ENCODE measurements at places on chromosomes 7 and 10.
A peak's percentile ranks its signal among the peaks of the same experiment; 100 is the strongest.

GRCh38 chr10:12533151-12533550, 183.8 kb downstream of the CAMK1D start:
- DNase-seq, result no peak
- H3K4me1 ChIP-seq, result no peaks in the 10 kb centered on the region
- no peak overlapping the region for H3K27ac ChIP-seq

GRCh38 chr7:29988424-29989256, 961 bp downstream of the SCRN1 start:
- H3K36me3 ChIP-seq, result peaks cover 8% of the 10 kb centered on the region
- H3K4me3 ChIP-seq, result peak overlapping the region; percentile 83
- peak overlapping the region; percentile 75 for H3K27ac ChIP-seq
- H3K27me3 ChIP-seq, result peaks cover 18% of the 10 kb centered on the region
- peaks cover 21% of the 10 kb centered on the region for H3K4me1 ChIP-seq

GRCh38 chr7:134780166-134780828, 863 bp downstream of the CALD1 start:
- no peaks in the 10 kb centered on the region for H3K36me3 ChIP-seq
- no peaks in the 10 kb centered on the region for H3K27me3 ChIP-seq
- no peak for DNase-seq
- H3K4me1 ChIP-seq, result peaks cover 21% of the 10 kb centered on the region
- H3K27ac ChIP-seq, result peak overlapping the region; percentile 98

- peaks cover 99% of the 10 kb centered on the region for H3K27me3 ChIP-seq
- H3K4me1 ChIP-seq, result peaks cover 35% of the 10 kb centered on the region
- no peak overlapping the region for H3K4me3 ChIP-seq
Measured at GRCh38 chr10:15469111-15469510, 98.0 kb upstream of the FAM171A1 start.

- no peaks in the 10 kb centered on the region for H3K36me3 ChIP-seq
- no peaks in the 10 kb centered on the region for H3K27me3 ChIP-seq
- no peaks in the 10 kb centered on the region for H3K4me1 ChIP-seq
- H3K27ac ChIP-seq, result no peak overlapping the region
Measured at GRCh38 chr10:28913436-28914237, 236.3 kb downstream of the BAMBI start.

- no peak for DNase-seq
- no peak overlapping the region for H3K4me3 ChIP-seq
- no peaks in the 10 kb centered on the region for H3K36me3 ChIP-seq
Measured at GRCh38 chr10:60114765-60115586, 208.6 kb upstream of the CCDC6 start.

DNA sequence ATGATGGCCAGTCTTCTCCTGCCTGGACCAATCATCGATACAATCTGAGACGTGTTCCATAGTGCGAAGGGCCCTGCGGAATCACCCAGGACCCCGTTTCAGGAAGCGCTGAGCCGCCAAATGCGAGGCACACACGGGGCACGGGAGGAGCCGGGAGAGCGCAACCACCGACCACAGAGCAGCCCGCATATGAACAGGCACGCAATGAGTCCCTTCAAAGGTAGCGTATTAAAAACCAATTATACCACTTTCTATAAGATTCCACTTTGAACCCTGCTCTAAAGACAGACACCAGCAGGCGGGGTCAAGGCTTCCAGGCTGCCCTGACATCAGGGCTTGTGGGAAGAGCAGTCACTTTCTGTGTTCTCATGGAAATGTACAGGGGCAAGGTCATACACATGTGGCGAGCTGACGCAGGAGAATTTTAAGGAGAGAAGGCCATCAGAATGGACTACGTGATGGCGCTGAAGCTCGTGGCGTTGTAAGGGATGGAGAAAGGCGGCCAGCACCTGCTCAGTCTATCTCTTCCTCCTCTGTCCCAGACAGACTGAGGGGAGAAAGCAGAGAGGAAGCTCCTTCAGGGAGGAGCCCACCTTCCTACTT, 46.2 kb downstream of the AMZ1 start:
- DNase-seq, result peak; percentile 4
- no peak overlapping the region for H3K4me3 ChIP-seq
- peaks cover 42% of the 10 kb centered on the region for H3K36me3 ChIP-seq
- H3K4me1 ChIP-seq, result peaks cover 41% of the 10 kb centered on the region

DNA sequence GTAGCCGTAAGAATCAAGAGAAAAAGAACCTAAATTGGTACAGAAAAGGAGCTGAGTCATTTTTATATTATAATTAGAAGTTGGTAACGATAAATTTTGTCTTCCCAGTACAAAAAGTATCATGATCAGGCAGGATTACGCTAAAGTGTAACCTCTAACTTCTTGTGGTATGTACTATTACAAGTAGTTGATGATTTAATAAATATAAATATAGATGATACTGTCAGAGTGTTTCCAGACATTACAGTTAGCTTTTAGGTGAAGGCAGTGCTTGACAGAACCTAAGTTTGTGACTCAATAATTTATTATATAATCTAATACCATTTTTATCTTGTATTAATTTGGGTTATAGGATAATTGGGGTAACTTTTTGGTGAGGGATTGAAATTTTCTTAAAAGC, 53.4 kb downstream of the ZEB1 start:
- H3K4me1 ChIP-seq, result no peaks in the 10 kb centered on the region
- H3K36me3 ChIP-seq, result no peaks in the 10 kb centered on the region
- no peak for DNase-seq
- no peaks in the 10 kb centered on the region for H3K27me3 ChIP-seq
- no peak overlapping the region for H3K27ac ChIP-seq
- H3K4me3 ChIP-seq, result no peak overlapping the region

DNA sequence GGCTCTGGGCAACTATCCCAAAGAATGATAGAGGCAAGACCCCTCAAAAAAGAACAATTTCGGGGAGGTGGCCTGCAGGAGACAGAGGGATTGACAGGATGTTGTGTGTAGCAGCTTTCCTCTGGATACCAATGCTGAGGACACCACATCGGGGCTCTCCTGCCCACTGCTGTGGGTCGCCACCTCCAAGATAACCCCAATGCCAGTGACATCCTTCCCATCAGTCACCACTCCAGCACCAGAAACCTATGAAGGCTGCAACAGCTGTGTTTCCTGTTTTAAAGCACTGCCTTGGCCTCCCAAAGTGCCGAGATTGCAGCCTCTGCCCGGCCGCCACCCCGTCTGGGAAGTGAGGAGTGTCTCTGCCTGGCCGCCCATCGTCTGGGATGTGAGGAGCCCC, 17.6 kb downstream of the ARHGAP19 start:
- H3K27ac ChIP-seq, result no peak overlapping the region
- H3K27me3 ChIP-seq, result no peaks in the 10 kb centered on the region
- no peak for DNase-seq

GRCh38 chr10:31507427-31507826, 188.4 kb downstream of the ZEB1 start:
- H3K27me3 ChIP-seq, result no peaks in the 10 kb centered on the region
- no peak for DNase-seq
- H3K4me3 ChIP-seq, result no peak overlapping the region
- peaks cover 2% of the 10 kb centered on the region for H3K4me1 ChIP-seq
- H3K27ac ChIP-seq, result no peak overlapping the region
- peaks cover 31% of the 10 kb centered on the region for H3K36me3 ChIP-seq
